ENCODE measurements at places on chromosomes 7 and 10. TPM values are rescaled to one million over a fixed set of nuclear protein-coding genes. Genes with fewer than 3 reads are reported as not detected.

DNA sequence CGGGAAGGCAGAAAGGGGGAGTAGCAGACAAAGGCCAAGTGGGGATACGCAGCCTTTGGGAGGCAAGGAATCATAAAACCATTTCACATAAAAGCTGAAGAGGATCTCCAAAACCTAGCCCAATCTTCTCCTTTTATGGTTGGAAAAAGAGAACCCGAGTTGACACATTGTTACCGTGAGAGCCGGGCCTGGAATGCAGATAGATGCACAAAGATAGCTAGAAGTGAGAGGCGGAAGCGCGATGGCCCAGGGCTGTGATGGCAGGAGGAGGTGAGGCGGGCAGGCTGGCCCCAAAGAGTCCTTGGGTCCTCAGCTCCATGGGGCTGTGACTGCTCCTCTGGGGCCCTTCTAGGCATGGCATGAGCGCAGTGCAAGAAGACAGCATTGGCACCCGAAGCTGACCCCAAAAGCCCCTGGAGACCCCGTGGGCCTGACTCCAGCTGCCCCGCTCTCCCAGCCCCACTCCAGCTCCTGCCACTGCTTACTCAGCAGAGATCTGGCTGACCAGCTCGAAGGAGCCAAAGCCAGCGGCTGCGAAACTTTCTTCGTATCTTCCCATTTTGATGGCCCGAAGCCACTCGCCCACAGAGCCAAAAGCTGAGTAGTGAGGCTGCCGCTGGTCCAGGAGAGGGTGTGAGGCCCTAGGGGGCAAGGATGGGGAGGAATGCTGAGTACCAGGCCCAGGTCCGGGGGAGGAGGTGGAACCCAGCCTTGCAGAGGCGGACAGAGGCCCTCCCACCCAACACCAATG, 22.5 kb downstream of the EPHB4 start:
- DNase-seq: no peak

GRCh38 chr7:128427289-128427891, 17.6 kb upstream of the IMPDH1 start:
- no peak for DNase-seq

DNA sequence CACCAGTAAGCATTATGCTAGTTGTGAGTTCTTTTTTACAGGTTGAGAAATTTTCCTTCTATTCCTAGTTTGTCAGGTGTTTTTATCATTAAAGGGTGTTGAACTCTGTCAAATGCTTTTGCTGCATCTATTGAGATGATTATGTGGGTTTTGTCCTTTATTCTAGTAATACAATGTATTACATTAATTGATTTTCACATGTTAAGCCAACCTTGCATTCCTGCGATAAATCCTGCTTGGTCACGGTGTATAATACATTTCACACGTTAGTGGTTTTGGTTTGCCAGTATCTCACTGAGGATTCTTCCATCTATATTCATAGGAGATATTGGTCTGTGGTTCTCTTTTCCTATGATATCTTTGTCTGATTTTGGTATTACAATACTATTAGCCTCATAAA, 136.0 kb downstream of the UBE2H start:
- DNase-seq: no peak

- DNase-seq: no peak
Measured at GRCh38 chr7:157881048-157881771, 544.4 kb downstream of the DNAJB6 start.

- DNase-seq: no peak
Measured at GRCh38 chr7:16063221-16063620, 358.1 kb downstream of the CRPPA start.

MACROH2A2 gene
- 3.5 TPM for total RNA-seq

DNA sequence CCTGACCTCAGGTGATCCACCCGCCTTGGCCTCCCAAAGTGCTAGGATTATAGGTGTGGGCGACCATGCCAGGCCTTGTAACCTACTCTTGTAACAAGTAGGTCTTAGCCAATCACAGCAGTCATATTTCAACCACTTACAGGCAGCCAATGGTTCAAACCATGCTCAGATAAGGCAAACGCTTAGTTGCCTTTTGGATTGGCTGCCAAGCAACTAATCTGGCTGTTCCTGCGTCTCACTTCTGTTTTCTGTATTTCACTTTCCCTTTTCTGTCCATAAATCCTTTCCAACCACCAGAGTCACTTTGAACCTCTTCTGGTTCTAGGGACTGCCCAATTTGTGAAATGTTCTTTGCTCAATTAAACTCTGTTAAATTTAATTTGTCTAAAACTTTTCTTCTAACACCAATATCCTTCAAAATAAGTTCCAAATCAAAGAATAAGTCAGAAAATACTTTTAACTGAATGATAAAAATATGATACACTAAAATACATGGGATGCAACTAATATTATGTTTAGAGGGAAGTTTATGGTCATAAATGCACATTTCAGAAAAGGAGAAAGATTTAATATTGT, 19.1 kb upstream of the PRF1 start:
- no peak for DNase-seq

PLAC9 gene
- 113 TPM for total RNA-seq

DNA sequence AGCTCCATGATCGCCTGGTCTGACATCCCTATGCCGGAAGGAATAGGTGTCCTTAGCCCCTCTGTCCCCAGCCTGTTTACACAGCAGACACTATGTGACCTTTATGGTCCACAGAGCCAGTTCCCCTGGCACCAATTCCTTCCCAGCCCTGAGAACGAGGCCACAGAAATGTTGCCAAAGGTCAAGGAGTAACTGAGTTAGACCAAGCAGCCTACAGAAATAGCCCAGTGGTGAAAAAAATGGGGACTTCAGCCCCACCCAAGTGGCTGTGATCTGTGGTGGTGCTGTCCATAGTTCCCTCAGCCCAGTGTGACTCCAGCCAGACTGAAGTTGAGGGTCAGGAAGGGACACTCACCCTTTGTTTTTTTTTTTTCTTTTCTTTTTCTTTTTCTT, 2.5 kb downstream of the PGAM2 start:
- DNase-seq: peak; percentile 28

TFR2 gene
- total RNA-seq: 2.1 TPM

DNA sequence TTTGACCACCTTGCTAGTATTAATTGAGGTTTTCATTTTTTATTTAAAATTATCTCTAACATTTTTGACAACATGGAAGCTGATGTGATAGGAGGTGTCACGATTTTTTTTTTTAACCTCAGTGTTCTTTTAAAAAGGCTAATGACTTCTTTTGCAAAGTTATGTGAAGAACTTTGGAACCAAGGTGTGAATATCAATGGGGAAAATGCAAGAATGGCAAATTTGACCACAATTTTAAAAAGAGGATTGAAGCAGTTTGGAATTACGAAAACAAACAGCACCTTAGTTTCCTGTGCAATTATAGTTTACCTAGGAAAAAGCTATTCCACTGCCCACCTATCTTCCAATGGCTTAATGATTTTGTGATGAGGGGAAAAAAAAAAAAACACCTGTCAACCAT, 232.4 kb downstream of the VTI1A start:
- DNase-seq: no peak

GRCh38 chr10:43261578-43262396, 5.1 kb downstream of the RASGEF1A start:
- DNase-seq: peak; percentile 60

- DNase-seq: peak; percentile 83
Measured at GRCh38 chr10:33661580-33662336, 327.3 kb upstream of the NRP1 start.

Data from aorta (tissue), 5 donors.